ENCODE measurements at places on chromosomes 16 and 17.

GRCh38 chr16:49061137-49061714 is 220.4 kb downstream of the CBLN1 start:
- DNase-seq, result no peak

DNA sequence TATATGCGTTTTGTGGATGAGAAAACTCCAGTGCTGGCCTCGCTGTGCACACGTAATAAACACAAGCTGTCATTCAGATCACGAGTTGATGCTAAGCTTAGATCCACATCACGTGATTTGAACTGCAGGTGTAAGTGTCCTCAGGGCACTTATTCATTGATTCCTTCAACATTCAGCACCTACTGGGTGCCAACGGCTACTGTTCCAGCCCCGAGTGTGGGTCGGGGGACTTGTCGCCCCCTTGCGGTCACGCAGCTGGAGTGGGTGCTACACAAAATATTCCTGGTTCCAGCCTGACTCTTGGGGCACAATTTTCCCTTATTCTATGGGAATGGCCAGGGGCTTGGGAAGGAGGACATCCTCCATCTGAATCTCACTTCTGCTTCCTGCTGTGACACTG is 29.9 kb upstream of the GINS2 start:
- no peak for DNase-seq

DNA sequence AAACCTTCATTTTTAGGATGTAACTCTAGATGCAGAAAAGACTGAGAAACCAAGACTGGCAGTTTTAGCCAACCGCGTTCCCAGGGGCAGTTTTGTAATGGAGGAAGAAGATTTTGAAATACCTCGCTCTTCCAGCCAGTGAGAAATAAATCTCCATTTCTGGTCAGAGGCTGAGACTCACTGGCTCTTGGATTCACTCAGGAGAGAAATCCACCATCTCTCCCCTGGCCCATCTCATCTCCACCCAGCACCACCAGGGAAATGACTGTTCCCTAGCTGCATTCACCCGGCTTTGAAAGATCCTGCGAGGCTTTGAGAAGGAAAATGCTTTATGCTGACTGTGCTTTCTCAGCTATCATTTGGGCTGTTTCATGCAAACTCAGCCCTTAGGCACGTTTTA is 185.2 kb downstream of the SOX9 start:
- DNase-seq, result no peak

DNA sequence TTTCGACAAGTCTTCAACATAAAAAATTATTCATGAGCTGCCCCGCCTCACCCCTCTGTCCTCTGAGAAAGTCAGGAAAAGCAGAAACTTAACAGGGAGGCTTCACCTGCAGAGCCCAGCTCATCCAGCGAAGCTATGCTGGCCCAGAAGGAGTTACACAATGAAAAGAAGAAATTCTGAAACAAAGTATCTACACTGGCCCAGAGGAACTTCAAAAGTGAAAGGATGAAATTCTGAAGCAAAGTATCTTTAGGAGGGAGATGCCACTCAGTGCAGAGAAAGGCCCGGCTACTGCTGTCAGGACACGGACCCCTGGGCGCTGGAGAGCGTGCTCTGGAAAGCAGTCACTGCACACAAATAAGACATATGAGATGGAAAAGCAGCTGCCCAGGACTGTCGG is 1.6 kb downstream of the GALNS start:
- DNase-seq, result no peak

DNA sequence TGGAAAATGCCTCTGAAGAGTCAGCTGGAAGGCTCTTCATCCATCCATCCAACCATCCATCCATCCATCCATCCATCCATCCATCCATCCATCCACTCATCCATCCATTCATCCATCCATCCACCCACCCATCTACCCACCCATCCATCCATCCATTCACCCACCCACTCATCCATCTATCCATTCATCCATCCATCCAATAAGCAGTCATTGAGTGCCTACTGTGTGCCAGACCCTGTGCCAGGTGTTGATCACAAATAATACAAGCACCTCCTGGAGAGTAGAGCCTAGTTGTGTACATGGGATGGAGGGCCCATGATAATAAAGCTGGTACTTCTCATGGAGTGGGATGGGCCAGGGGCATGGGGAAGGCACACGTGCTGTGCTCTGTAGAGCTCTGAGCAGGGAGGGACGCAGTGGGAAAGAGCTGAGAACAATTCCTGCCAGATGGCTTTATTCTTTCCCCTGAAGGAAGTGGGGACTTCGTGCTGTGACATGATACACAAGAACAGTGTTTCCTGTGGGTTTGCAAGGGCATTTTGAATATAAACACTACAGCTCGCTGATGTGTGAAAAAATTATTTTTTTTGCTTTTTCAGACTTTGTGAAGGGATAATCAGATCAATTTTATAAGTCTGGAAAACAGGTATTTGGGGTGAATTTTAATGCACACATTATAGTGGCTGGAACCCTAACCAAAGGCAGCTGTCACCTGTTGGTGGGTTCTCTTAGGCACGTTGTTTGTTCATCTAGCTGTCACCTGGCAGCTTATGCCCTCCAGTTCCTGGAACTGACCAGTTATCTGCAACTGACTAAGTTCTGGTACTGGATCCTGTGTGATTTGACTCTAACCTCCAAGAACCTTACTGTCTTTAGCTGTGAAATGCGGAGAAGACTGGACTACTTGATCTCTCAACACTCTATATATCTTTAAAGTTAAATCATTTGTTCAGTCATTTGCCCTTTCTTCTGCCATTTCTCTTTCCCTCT is 61.3 kb downstream of the PRKCB start:
- DNase-seq, result no peak

DNA sequence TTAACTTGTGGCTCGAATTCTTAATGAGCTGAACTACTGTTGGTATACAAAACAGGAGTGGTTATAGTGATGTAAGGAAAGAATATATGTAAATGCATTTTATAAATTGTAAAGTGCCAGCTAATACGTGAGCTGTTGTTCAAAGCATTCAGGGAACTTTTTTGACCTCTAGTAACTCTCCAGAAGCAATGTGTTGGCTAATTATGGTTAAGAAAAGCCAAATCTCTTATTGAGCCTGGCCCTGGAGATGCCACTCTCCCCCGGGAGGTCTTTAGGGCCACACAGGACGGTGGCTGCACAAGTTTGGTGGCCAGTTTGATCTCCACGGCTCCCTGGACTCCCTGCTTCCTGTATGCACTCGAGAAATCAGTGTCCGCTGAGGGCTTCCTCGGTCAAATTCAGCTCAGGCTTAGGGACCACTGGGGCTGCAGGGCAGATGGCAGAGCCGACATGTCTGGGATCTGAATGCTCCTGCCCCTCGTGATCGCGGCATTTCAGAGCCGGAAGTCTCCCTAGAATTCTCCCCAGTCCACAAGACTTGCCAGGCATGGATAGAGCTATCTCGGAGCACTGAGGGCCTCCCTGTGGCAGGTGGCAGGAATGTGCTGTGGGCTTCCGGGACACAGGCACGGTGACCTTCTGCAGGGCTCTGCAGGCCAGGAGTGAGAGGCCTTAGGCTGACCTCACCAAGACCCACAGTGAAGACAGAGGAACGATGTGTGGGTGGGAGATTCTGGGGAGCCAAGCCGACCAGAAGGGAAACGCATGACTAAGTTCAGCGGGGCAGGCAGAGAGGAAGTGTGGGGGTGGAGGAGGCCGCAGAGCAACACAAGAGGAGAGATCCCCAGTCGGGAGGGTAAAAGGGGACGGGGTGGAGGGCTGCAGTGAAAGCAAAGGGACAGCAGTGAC is 18.6 kb upstream of the PITPNM3 start:
- no peak for DNase-seq

DNA sequence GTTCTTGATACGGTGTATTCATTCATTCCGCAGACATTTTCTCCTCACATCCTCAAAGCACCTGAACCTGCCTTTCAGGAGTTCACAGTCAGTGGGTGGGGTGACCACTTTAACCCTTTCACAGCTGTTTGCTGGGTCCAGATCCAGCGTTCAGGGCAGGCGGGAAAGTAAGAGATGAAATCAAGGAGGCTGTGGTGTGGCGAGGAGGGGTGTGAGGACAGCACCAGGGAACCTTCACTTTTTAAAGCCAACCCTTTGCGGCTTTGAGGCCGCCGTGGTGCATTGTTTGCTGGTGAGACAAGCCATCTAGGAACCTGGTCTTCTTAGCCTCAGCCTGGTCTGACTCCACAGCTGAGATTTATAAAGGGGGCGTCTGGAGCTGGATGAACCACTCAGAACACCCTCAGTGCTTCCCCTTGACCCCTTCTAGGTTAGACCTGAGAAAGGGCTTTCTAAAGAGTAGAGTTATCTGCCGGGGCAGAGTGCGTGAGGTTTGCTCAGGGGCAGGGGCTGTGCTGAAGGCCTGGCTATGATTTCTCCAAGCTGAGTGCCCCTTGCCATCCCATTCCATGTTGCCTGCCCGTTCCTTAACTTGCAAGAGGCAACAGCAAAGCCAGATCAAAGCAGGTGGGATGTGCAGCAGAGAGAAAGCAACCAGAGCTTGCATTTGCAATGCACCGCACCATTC is 933 bp downstream of the CCR7 start:
- DNase-seq, result no peak

GRCh38 chr16:23496821-23497542 is 13.3 kb downstream of the GGA2 start:
- DNase-seq, result no peak

DNA sequence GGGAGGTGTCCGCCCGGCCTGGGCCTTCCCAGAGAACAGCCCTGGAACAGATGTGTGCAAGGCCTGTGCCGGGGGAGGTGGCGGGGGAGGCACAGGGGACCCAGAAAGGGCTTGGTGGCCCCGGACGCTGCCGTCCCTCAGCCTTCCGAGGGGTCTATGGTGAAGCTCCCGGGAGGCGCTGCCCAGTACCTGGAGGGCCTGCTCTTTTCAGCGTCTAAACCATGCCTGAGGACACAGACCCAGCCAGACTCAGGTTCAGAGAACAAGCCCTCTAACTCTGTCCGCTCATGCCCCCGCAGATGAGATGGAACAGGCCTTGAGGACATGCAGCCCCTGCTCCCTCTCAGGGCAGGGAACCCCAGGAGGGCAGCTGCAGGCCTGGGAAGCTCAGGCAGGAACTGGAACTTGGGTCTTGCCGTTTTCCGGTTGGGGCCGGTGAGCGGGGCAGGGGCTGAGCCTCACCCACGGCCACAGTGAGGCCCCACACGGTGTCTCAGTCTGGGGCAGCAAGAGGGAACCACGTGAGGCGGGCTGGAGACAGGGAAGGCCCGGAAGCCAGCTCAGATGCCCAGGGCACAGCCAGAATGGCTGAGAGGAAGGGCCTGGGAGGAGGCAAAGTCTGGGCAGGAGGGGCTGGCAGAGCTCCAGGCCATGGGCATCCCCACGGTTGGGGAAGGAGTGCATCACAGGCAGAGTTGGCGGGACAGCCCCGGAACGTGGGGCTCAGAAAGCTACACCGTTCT is 12.5 kb downstream of the SLC16A3 start:
- no peak for DNase-seq

GRCh38 chr16:54026456-54026855 is 260.1 kb downstream of the IRX3 start:
- DNase-seq, result no peak

Data from neuronal stem cell (in vitro differentiated cells).